ENCODE measurements at places on chromosomes 7 and 10.

GRCh38 chr7:36946401-36946739 is 222.1 kb upstream of the AOAH start:
- no peak for DNase-seq

DNA sequence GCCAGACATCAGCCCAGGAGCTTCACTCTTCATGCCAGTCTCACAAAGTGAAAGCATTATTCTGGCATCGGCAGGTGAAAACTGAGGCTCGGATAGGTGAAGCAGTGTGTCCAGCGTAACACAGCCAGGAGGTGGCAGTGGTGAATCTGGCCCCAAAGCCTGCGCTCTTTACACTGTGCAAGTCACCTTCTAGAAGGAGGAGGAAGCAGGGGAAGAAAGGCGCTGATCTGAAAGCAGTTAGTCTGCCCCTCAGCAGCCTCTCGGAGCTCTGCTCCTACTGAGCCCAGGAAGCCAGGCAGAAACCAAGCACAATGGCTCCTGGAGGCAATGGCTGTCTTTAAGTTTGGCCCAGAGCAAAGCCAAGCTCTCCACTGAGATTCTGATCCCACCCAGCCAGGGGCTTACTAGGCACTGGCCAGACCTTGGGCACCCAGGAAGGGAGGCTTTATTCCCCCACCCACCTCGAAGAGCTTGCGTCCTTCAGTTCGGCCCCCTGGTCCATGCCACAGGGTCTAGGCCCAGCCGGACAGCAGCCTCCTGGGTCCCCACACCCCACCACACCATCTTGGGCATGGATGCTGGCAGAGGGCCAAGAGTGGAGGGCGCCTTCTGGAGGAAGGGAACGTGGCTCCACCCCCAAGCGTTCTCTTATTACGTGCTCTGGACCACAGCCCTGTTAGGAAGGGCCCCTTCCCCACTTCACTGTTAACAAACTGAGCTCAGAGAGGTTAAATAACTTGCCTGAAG is 104.5 kb downstream of the GRID1 start:
- no peak for DNase-seq

GRCh38 chr7:123998921-123999320 is 33.9 kb downstream of the TMEM229A start:
- no peak for DNase-seq

DNA sequence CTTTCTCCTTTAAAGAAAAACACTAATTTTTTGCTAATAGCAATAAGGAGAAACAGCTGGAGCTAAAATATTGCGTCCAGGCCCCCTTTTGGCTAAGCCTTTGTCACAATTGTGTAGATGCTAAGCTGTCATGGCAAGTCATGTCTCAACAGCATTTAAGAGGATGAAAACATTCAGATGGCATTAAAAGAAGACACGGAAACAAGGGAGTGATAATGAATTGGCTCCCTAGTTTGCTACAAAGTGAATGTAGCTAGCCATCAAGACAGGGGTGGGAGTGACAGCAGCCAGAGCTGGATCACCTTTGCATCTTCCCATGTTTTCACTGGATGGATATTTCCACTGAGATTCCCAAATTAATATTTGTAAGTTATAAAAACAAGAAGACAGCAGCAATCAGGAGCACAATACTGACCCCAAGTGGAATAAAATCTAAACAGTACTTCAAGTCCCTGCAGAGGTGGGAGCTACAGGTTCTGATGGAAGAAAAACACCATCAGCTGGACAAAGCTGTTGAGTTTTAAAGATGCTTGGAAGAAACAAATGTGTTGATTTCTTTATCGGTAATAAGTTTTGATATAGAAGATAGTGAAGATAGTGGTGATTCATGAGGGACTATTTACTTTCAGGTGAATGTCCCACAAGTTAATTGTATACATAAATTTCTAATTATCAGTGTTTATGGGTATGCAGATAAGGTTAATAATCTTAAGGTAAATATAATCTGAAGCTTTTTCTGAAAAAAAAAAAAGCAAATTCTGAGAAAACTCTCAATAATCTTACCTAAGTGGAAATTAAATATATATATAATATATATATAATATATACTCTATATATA is 129.4 kb downstream of the SLC16A9 start:
- no peak for DNase-seq

- no peak for DNase-seq
Measured at GRCh38 chr7:66535414-66536329, 93.0 kb upstream of the KCTD7 start.

GRCh38 chr10:17708821-17709220 is 43.2 kb upstream of the TMEM236 start:
- no peak for DNase-seq

DNA sequence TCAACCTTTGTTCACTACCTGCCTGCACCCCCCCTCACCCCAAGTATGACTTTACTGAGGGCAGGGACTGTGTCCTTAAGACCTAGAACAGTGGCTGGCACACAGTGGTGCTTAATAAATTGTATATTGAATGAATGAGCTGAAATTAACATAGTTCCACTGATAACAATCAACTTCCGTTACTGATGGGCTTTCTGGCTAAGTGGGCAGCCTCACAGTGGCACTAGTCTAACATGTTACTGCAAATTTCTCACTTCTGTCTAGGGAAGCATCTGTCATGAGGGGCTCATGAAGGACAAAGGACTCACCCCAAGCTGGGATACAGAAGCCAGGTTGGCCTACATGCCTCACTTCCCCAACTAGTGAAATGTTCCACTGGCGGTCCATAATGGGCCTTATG is 79.3 kb downstream of the CTTNBP2 start:
- DNase-seq = no peak

GRCh38 chr10:5894873-5895272 is 4.8 kb downstream of the FBH1 start:
- DNase-seq = no peak

DNA sequence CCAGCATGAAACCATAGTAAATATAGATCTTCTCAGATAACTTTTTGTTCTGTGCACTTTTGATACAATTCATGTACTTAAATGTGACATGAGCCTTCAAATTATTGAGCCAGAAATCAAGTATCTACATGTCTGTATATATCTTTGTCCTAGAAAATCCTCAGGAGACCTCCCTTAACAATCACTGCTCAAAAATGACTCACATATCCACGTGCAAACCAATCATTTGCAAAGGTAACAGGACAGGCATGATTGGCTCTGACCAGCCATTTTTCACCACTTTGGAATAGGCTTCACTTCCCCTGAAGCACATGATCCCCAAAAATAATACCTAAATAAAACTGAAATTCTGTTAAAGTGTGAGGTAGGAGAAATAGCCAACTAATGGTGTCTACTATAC is 902.5 kb downstream of the PCDH15 start:
- no peak for DNase-seq

DNA sequence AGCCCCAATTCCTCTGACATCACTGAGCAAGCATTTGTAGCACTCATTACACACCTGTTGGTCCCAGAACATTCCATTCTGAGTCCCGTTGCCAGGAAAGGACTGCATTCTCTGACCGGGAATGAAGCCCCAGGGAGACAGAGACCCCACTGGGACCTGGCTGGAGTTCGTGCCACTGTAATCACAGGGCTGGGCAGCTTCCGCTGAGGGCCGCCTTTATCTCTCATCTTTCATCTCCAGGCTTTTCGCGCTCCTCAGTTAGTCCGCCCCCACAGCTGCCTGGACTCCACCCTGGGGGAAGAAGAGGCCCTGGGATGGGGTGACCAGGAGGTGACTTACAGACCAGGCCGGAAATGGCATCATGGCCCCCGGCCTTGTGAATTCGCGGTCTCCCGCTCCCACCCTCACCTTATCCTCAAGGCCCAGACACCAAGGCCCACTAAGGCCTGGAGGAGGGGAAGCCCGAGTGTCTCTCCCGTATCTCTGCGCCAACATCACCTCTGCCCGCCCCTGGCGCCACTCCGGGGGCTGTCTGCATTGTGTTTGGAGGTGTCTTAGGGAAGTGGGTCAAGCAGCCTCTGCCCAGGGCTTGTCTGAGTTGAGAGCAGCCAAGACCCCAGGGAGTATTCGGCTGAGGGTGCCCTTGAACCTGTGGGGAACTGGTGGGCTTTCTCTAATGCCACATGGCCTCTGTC is 75.4 kb downstream of the PROSER2 start:
- DNase-seq = no peak

- DNase-seq = no peak
Measured at GRCh38 chr7:146861701-146862100, 745.1 kb downstream of the CNTNAP2 start.

DNA sequence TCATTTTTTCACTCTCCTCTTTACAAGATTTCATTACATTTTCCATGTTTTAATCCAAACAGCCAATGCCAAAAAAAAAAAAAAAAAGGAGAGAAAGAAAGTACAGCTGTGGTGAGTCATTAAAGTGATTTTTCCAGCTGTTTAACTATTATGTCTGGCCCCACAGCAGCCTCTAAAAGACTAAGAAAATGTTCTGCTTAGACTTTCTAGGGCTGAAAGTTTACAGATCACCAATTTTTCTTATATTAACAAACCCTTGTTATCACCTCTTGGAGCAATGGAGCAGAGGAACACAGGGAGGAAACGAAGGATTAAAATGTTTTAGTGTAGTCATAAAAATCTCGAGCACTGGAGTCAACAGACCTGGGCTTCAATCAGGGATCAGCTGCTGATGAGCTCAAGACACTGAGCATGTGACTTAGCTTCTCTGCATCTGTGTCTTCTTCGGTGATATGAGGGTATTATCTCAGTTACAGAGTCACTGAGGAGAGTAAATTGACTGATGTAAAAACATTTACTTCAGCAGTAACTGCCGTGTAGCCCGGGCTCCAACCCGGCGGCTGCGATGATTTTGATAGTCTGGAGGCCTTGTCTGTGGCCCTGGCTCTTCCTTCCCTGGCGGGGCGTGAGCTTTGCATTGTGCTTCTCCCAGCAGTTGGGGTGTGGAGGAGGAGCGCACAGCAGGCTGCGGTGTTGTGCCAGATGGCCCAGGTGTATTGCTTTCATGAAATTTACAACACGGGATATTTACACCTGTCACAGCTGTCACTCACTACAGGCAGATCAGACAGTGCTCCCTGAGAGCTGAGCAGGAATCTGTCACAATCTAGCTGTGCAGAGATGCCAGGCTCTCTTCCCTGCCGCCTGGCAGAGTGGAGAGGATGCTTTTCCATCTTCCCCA is 298.3 kb upstream of the FZD8 start:
- no peak for DNase-seq

- DNase-seq = no peak
Measured at GRCh38 chr10:125337510-125337909, 177.1 kb upstream of the CTBP2 start.

DNA sequence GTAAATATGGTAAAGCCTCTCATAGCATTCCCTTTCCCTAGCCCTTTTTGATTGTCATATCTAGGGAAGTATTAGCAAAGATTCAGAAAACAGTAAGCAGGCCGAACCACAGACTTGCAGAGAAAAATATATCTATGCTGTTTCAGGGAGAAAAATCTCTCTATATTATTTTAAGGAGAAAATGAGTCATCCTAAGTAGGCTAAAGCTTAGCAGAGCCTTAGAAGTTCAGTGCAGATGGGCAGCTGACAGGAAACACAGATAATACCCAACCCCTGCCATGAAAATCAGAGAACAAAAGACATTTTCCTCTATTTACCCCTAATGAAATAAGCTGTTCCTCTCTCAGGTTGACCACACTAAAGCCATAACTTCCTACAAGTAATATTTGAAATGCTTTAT is 16.5 kb downstream of the C1QL3 start:
- DNase-seq = no peak

DNA sequence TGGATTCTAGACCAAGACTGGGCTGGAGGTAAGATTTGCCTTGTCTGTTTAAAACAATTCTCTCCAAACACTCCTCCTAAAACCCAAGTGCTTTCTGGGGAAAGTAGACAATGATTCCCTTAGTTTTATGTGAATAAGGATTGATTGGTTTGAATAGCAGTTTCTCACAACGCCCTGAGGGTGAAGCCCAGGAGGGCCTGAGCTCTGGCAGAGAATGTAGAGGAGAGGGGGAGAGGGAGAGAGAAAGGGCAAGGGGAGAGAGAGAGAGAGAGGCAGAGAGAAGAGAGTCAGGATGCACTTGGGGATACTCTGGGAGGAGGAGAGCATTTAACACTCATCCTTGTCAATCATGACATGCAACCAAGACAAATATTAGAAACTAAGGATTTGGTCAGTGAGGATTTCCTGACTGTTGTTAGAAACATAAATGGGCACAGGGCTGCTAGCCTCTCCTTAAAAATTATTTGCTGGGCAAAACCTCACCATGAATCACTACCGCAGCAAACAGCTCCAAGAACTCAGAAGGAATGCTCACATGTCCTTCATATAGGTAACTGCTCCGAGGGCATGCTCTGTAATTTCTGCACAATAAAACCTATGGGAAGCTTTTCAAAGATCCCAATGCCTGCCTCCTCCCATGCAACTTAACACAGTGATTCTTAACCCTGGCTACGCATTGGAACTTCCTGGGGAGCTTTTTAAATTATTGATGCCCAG is 55.2 kb upstream of the RAPGEF5 start:
- no peak for DNase-seq

GRCh38 chr7:95303013-95303905 is 21.1 kb downstream of the PON1 start:
- DNase-seq = no peak

DNA sequence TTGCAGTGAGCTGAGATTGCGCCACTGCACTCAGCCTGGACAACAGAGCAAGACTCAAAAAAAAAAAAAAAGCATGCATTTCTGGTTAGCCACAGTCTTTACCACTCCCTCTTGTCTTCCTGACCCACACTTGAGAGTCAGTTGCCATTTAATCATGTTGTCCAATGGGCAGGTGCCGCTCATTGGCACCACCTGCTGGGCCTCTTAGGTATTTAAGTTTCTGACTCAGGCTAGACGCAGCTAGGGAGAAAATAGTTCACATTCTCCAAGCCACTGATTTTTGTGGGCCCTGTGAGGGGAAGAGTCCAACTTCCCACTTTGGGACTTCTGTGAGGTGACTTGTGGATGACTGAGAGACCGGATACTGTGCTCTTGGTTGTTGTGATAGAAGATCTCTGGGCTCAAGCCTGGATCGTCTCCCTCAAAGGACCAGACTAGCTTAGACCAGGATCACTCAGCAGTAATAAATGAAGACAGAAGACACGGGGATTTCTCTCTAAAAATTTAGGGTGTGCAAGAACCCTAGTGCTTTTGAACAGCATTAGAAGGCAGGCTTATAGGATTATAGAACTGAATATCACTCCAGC is 26.8 kb upstream of the SORCS3 start:
- DNase-seq = peak; percentile 41

DNA sequence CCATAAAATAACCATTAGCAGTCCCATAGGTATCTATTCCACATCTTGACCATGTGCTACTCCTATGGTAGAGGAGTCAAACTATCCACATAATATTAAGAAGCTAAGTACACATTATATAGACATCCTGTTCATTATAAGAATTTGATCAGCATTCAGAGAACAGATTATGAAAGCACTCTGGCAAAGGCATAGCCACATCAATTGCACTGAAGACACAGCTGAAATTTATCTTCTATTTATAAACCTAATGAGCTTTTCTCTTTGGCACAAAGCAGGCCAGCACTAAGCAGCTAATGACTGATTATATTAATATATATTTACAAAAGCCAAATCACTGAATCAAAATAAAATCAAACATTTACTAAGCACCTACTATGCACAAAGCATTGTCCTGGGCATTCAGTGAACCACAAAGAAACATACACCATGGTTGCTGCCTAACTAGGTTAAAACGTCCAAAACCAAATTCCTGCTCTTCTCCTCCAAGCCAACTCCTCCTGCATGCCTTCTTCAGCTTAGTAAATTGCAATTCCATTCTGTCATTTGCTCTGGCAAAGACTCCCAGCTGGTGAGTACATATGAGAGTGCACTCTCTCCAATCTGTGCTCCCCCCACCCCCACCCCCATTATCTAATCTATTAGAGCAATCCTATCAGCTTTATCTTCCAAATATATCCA is 122.6 kb upstream of the ASAH2 start:
- DNase-seq = no peak

GRCh38 chr7:4225881-4226523 is 456.1 kb upstream of the FOXK1 start:
- no peak for DNase-seq

Measured in activated CD4-positive, CD25-positive, alpha-beta regulatory T cell treated with anti-CD3 and anti-CD28 coated beads, Interleukin-2, amount 50 U/mL, for 72 hours (primary cell).